ENCODE measurements at places on chromosomes 12 and 14.

DNA sequence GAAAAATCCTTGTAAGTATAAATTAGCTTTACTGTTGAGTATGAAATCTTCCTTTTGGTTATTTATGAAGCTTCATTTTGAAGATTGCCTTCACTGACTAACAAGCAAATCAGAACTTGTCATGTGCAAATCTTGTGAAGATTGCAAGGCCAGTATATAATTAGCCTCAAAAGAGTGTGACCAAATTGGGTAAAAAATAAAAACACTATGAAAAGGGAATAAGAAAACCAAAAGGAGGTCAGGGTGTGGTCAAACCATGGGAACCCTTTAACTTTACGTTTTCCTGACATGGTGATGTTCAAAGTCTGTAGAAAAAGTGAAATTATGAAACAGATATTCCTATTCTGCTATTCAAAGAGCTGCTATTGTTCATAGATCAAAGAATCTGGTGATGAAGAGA is 230.3 kb downstream of the BCAT1 start:
- DNase-seq, result no peak

DNA sequence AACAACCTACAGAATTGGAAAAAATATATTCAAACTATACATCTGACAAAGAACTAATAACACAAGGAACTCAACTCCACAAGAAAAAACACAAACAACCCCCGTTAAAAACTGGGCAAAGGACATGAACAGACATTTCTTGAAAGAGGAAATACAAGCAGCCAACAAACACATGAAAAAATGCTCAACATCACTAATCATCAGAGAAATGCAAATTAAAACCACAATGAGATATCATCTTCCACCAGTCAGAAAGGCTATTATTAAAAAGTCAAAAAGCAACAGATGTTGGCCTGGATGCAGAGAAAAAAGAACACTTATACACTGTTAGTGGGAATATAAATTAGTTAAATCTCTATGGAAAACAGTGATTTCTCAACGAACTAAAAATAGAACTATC is 82.6 kb upstream of the CCDC91 start:
- no peak for DNase-seq

GRCh38 chr14:95533391-95533821 is 1.4 kb upstream of the GLRX5 start:
- DNase-seq, result no peak

DNA sequence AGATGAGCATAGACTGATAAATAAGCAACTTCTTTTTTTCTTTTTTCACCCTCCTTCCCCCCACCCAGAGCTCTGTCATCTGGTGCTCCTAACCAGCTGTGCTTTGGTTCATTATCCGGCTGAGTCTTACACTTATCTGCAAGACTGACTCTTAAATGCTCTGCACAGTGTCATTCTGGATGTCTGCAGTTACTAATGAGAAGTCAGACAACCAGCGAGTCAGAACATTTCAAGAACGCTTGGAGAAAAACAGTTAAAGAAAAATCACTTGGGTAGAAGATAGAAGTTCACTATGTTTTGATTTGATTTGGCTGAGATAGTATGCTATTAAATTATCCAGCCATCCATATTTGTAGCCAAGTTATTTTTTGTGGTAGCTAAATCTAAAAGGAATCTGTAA is 328.9 kb upstream of the PRICKLE1 start:
- DNase-seq, result no peak

DNA sequence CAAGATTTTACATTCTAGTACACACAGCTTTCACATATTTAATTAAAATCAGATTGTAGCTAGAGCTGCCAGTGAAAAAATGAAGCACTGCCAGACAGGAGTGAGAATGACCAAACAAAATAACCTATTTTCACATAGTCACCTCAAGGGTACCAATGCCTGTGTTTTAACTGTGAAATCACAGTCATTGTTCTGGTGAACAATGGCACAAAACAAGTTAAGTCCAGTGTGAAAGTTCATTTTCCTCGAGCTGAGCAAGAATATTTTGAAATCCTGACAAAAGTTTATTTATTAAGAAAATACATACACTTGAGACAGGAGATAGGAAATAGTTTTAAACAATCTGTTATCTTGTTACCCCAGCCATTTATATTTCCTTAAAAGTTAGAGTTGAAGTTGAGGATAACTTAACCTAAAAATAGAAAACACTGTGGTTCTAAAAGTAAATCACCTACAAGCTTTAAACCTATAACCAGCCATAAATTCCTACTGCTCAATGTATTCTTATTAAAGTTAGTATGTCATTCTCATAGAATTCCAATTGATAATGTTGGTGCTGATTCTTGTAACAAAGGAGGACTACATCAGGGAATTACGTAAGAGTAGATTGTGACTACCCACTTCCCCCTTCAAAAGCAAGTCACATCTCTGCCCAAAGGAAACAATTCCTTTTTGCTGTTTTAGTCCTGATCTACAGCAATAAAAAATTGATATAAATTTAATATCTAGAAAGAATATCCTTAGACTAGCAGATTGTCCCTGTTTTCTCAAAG is 15.9 kb downstream of the DENND5B start:
- DNase-seq, result no peak

GRCh38 chr14:29421156-29421728 is 506.4 kb downstream of the PRKD1 start:
- DNase-seq, result no peak

DNA sequence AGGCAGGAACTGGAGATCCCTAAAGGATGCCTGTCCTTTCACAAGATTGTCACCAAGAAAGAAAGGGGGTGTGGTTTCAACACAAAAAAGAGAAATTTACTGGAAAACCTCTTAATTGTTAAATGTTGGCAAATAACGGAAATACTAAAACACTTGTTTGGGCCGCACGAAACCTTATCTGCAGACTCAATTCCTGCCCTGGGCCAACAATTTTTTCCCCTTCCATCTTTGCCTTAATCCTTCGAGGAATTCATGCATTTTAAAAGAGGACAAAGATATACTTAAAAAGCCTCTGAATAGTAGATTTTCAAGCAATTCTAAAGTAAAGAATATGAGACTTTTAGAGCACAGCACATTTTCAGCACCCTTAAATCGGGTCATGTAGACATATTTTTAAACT is 366.2 kb downstream of the DUSP6 start:
- no peak for DNase-seq

DNA sequence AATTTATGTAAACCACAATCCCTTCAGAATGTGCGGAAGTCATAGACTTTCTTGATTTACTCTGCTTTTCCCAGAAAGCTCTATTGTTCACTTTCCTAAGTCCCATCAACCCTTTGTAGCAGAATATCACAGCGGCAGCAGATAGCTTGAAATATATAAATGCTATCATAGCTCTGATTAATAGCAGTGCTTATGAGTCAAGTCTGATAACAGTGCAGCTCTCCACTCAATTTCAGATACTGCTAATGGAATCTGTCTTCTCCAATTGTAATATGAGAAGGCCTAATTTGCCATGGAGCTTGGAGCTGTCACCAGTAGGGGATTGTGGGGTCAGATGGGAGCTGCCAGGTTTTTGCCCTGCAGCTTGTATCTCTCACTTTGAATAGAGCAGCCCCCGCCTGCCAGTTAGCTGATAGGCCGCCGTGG is 10.9 kb downstream of the TMEM260 start:
- no peak for DNase-seq

DNA sequence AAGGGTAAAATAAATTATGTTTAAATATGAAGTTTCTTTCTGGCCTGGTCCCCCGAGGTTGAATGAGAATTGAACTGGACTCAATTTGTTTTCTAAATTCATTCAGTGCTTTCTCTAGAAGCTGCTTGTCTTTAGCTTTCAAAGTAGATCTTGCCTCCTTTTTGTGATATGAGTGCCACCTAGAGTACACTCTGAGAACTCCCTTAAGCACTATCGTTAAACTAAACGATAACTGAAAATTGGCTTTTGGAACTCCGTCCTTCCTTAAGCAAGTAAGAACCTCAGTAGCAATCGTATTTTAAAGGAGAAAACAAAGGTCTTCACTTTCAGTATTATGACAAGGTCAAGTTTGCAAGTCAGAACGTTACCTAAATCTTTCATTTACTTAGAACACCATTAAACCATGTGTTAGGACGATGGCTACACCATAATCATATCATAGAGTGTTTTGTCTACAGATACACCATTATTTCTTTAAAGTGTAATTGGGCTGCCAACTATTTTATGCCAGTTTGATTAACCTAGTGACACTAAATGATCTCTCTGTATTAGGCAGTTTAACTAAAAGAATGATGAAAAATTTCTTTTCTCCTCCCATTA is 364.8 kb downstream of the SNAPC1 start:
- peak; percentile 27 for DNase-seq

DNA sequence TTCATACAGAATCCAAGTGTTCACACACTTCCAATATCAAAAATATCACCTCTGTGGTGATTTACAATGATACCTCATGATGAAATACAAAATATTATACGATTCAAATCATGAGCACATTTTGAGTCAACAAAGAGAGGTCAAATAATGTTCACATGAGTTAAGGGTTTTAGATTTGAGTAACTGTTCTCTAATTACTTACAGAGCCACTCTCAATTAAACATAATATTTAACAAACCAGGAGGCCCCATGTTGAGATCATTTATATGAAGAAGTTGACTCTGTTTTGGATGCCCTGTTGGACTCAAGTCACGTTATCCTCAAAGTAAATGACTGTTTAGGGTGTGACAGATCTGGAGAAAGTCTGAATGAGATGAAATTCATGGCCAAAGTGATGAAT is 53.5 kb downstream of the NUAK1 start:
- DNase-seq, result no peak

DNA sequence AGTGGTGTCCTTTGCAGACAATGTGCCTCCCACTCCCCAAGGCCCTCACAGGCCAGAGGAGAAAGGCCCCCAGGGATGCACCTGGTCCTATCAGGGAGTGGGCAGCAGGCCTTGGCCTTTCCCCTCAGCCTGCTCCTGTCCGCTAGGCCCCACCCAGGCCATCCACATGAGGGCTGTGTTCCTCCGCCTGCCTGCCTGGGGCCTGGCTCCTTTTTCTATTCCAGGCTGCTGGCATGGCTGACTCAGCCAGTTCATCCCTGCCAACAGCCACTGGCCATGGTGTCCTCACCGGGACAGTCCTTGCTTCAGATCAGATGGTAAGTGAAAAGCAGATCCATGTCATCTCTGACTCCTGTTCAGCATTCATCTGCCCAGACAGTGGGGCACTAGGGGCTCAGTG is 13.4 kb downstream of the ISM2 start:
- no peak for DNase-seq

DNA sequence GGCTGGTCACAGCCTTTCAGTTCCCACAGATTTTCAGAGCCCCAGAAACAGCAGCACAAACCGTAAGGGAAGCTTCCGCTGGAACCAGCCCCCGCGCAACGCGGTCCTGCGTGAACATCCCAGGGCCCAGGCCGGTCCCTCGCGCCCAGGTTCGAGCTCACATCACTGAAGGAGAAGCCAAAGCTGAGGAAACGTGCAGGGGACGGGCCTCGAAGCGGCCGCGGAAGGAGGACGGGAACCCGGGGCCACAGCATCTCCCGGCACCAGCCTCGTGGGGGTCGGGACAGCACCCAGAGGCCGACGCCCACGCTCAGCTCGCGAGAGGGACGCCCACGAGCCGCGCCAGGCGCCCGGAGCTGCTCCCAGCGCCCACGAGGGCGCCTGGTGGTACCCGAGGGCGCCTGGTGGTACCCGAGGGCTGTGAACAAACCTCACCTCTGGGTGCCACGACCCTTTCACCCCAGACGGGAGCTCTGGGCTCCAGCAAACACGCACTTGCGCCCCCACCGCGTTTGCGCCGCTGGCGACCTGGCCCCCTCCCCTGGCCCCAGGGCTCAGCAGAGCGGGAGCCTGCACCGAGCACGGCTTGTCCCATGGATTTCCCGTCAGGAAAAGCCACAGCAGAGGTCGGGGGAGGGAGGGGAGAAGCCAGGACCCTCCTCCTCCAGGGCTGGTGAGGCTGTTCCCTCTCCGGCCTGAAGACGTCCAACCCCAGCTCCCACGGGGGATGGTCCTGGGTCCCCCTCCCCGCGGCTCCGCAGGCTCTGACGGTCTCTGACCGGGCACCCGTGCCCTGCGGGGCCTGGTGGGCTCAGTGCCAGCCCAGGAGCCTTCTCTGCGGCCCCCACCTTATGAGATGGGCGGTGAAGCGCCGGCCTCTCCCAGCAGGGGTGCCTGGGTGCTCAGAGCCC is 6.9 kb downstream of the LRCOL1 start:
- DNase-seq, result no peak

DNA sequence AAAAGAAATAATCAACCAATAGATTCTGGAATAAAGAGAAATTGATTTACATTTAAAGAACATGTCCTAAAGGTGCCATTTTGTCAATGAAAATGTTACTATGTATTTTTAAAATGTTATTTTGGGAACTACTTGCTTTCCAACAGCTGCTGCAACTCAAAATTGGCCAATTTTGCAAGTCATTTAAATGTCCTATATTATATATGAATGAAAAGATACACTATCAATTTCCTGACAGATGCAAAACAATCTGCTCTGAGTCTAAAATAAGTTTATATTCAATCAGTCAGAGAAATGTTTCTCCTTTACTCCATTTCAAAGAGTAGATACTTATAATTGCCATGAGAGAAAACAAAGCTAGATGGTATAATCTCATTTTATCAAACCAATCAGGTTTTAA is 247.2 kb downstream of the ACSS3 start:
- DNase-seq, result no peak

DNA sequence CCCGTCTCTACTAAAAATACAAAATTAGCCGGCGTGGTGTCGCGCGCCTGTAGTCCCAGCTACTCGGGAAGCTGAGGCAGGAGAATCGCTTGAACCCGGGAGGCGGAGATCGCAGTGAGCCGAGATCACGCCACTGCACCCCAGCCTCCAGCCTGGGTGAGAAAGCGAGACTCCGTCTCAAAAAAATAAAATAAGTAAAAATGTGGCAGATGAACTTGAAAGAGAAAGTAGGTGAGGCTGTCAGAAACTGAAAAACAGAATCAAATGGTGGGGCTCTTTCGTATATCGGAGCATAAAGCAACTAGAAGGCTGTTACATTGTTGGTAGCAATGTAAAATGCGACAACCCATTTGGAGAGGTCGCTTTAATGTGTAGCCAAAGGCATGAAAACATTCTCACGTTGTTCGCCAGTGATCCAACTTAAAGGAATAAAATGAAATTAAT is 767 bp upstream of the CCNT1 start:
- no peak for DNase-seq

DNA sequence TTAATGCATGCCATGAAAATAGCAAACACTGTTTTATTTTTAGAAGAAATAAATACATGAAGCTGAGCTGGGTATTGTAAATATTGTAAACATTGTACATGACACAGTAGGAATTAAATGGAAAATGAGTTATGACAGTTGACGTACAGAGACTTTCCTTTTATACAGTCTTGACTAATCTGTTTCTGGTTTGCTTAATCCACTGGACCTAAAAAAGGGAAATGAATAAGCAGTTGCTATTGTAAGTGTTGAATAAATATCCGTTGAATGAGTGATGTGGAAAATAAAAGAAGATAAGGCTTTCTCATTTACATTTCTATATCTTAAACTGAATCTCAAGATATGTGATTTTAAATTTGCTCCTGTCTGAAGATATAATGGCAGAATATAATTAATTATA is 15.0 kb downstream of the PMCH start:
- no peak for DNase-seq

- DNase-seq, result no peak
These were observed 117.7 kb downstream of the GLT1D1 start for GRCh38 chr12:128970941-128971340.

- no peak for DNase-seq
These were observed 60.5 kb downstream of the SLC38A1 start for GRCh38 chr12:46208370-46208769.

GRCh38 chr12:124231980-124232653 is 62.8 kb upstream of the RFLNA start:
- DNase-seq, result no peak

- peak; percentile 26 for DNase-seq
These were observed 61.6 kb upstream of the DAAM1 start for GRCh38 chr14:59126714-59127436.

GRCh38 chr14:38593476-38593875 is 337.6 kb upstream of the CLEC14A start:
- no peak for DNase-seq

Measured in Calu3 (cell line).